Foreskin keratinocyte (primary cell): ENCODE measurements at places on chromosomes 12 and 14. TPM values are rescaled to one million over a fixed set of nuclear protein-coding genes. Genes with fewer than 3 reads are reported as not detected.
A peak's percentile ranks its signal among the peaks of the same experiment; 100 is the strongest.

DNA sequence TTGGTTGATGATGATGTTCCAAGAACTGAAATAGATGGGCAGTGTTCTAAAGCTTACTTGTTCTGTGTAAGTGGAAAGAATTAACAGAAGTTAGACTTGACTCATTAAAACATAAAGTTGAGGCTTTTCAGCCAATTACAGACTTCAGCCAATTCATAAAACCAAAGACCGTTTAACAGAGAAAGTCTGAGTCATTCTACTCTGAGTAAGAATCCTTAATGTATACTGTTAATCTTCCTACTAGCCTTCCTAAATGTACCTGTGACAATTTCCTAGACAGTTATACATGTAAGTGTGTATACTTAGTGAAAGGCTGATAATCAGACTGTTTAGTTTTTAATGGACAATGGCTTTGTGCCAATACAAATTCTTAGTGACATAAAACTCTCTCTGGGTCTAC, 681.0 kb downstream of the RPL10L start:
- peak; percentile 11 for DNase-seq

- no peak for DNase-seq
These were observed 93.8 kb downstream of the RFLNA start for GRCh38 chr12:124388679-124389137.

DNA sequence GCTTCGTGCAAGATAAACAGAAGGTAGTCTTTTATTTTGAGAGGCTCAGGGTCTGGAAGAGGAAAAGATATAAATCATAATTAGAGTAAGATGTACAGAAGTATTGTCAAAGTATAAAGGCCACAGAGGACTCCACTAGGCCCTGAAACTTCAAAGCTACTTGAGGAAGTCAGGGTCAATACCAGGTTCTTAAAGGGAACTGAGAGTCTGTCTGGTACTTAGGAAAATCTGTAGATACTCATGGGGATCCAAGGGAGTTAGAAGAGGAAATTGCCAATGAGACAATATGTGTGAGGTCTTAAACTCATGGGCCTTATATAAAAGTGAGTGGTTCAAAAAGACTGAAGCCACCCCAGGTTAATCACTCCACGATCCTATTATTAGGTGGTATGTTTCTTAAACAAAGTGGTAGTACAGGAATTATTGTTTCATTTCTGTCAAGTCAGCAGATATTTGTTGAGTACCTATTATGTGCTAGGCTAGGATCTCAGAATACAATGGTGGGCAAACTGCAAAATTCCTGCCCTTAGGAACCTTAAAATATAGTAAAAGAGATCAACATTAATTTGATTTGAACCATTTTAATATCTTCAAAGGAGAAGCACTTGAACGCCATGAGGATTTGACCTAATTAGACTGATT, 314.6 kb downstream of the ADAMTS20 start:
- no peak for DNase-seq

Gene DPPA3
- not detected in 2 replicates for total RNA-seq

GRCh38 chr12:100724071-100724470, 70.5 kb upstream of the ANO4 start:
- DNase-seq = no peak

Gene OTX2
- total RNA-seq = not detected in 2 replicates

DNA sequence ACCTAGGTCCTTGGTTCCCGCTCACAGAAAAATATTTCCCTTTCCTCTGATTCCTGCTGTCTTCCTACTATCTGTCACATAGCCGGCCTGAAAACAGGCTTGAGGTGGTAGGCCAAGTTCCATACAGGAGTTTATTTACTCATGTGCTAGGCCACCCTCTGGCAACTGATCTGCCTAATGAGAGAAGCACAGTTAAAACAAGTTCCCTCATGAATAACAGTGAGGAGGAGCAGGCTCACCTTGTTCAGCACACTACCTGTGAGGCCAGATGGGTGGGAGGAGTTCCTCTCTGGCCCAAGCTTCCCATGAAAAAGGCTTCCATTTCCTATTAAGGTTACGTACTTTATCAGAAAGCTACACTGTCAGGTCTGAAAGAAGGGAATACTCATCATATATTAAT, 206.0 kb downstream of the MYRFL start:
- DNase-seq = peak; percentile 60

Gene MTRFR
- 15.8 and 17.4 TPM in 2 replicates for total RNA-seq

Gene MORN3
- total RNA-seq = 0.37 and 0.39 TPM in 2 replicates

GRCh38 chr14:46940611-46941010, 289.0 kb upstream of the RPL10L start:
- no peak for DNase-seq

Gene TUNAR
- total RNA-seq = not detected in 2 replicates

DNA sequence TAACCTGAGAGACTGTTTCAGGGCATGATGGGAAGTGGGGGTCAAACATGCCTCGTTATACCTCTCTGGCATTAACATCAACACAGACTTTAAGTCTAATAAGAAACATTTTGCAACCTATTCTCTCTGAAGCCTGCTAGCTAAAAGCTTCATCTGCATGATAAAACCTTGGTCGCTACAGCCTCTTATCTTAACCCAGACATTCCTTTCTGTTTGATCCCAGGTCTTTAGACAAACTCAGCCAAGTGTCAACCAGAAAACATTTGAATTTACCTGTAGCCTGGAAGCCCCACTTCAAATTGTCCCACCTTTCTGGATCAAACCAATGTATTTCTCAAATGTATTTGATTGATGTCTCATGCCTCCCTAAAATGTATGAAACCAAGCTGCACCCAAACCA, 9.1 kb downstream of the PPP2R3C start:
- DNase-seq = no peak

- DNase-seq = no peak
These were observed 306.1 kb downstream of the FUT8 start for GRCh38 chr14:65718629-65719028.

DNA sequence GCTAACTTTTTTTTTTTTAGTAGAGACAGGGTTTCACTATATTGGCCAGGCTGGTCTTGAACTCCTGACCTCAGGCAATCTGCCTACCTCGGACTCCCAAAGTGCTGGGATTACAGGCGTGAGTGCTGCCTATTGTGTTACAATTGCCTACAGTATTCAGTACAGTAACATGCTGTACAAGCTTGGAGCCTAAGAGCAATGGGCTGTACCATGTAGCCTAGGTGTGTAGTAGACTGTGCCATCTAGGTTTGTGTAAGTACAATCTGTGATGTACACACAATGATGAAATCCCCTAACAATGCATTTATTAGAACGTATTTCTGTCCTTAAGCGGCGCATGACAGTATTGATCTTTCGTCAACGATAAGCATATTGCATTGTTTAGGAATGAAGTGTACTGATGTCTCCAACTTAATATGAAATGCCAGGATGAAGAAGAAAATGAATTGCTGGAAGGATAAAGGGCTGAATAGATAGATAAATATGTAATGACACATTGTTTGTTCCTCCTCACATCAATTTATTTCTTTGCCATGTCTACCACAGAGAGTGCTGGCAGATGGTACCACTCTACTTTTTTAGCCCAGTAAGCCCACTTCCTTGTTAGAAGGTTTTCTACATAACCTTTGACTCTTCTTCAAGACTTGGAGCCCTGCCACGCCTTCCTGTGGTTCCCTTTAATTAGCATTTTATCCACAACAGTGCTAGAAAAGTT, 467.5 kb downstream of the VRK1 start:
- no peak for DNase-seq

Gene SELPLG
- total RNA-seq = 0.25 and 0.34 TPM in 2 replicates

GRCh38 chr12:129520739-129521138, 383.1 kb downstream of the TMEM132D start:
- no peak for DNase-seq
